ENCODE measurements at places on chromosomes 1 and 21.

- no peak for DNase-seq
Observed at GRCh38 chr21:16420031-16420724, 690.4 kb downstream of the USP25 start.

DNA sequence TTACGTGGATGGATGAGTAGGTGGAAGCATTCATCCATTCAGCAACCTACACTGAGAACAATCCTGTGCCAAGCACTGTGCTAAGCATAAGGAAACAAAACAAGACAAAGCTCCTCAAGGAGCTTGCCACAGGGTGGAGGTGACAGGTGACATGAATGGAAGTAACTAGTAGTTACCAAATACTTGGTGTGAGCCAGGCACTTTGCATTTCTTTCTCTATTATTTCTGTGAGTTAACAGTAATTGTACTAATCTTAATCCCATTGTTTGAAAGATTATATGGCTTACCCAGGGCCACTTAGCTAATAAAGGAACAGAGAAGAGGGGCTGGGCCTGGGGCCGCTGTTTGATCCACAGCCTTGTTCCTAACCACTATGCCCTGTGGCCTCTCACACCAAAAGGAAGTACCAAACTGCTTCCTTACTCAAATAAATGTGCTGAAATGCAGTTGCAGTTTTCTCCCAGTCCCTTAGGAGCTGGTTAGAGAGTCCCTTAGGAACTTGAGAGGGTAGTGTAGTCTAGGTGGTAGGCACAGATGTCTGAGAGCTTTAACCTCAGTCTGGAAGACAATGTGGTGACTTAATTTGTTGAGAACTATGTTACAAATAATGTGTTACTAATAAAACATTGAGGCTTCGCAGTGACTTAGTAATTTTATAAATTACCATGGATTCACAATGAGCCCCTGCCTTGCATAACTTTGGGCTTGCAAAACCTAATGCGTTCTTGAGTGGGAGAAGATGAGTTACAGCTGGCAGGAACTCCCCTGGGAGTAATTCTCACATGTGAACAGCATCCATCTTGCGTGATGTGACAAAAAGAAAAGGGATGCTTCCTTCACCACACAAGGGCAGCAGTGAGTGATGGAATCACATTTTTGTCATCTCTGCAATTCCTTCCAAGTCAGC, 69.8 kb downstream of the MPZL1 start:
- DNase-seq: no peak

DNA sequence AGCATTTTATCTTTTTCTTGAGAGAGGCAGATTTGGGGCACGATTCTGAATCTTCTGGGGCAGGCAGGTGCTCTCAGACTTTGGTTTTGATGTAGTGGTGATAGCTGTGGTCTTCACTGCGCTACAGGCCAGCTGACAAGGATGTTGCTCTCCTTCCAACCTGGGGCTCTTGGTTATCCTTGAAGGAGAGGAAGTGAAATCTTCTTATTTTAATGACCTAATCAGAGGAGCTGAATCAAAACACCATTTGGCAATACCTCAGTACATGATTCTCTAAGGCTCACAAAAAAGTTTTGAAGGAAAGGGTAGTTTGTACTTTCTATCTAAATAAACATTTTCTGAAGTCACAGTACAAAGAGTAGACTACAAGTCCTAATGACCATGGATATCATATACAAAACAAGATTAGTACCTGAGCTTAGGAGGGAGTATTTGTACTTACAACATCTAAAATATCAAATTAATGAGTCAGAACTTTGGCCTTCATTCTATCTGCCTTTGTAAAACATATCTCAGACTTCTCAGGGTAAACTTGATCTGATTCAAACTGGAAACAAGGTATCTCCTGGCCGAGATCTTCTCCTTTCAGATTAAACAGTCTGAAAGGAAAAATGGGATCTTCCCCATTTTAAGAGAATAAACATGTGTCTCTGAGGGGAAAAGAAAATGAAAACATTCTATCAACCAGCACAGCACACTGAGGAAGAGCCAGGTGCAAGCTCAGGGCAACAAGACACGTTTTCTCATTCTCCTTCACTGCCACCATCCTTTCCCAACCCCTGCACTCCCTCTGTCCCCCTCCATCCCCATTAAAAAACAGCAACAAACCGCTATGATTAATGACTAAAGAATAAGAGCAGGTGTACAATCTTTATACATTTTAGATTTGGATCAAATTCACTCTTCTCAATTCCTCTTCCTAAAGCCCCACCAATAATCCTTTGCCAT, 69.2 kb downstream of the SH3GLB1 start:
- DNase-seq: no peak

DNA sequence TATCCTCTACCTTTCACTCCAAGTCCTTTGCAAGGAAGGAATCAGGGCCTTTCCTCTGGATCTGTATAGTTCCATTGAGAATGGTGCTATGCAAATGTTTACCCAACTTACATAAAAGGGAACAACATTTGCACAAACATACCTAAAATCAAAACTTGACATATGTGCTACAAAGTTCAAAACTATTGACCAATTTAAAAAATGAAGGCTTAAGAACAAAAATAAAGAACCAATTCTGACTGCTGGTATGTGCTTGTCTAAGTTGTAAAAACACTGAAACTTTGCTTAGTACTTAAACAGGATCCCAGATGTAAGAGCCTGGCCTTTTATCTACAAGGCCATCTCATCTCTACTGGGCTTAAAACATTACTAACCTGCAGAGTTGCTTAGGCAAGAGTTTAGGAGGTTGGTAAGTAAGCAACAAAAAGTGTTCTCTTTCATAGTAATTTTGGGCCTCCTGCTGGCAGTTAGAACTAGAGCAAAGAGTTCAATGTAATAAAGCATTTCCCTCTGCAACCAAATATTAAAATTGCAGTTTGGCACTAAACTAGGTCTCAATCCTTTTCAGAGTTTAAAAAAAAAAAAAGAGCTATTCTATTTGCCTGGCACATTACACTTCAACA, 2.0 kb downstream of the SCMH1 start:
- peak; percentile 29 for DNase-seq

GRCh38 chr1:145992958-145993617, 3.3 kb downstream of the TXNIP start:
- DNase-seq: no peak

GRCh38 chr1:24935196-24935526, 5.1 kb upstream of the RUNX3 start:
- DNase-seq: no peak

GRCh38 chr1:100397681-100398080, 45.4 kb downstream of the CDC14A start:
- DNase-seq: peak; percentile 51

DNA sequence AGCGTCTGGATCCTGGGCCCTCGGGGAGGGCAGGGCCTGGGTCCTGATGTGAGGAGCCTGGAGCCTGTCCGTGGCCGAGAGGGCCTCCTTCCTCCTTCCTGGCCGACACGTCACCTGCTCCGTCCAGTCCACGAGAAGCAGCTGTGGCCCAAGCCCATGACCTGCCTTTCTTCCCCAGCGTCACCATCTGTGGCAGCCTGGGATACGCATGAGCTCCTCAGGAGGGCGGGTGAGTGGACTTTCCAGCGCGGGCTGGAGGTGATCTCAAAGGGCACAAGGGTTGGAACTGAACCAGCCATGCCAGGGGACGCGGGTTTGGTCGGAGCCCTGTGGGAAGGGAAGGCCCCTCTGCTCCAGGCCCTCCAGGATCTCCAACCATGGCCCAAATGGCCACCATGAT, 90.4 kb downstream of the DHRS3 start:
- no peak for DNase-seq

DNA sequence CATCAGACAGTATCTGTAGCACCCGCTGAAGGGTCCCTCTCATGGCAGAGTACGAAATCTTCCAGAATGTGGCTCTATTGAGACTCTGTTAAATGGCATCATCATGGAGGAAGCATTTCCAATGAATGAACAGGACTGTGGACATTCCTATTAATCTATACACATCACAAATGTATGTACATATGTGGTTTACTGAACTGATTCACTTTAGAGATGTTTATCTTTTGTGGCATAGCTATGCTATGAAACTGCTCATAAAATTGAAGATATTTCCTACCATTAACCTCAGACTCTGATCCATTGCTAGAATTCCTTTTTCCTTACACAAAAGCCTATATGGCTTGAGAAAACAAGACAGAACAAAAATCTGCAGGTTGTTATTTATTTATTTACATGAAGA, 259.6 kb upstream of the RRP15 start:
- DNase-seq: no peak

- DNase-seq: peak; percentile 74
Observed at GRCh38 chr1:160830321-160831153, 32.1 kb downstream of the CD244 start.

DNA sequence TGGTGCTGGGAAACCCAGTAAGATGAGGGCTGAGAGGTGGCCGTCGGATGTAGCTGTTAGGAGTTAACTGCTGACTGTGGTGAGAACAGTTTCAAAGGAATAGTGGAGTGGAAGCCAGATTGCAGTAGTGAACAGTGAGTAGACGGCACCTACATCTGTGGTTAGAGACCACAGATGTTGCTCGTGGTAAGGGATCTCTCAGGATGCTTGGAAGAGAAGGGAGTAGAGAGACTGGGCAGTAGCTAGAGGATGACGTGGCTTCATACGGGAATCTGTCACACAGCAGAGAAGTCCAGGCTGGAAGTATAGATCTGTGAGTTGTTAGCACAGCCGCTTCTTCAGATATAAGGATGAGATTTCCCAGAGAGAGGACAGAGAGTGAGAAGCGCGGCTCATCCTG, 7.8 kb upstream of the ARTN start:
- no peak for DNase-seq

DNA sequence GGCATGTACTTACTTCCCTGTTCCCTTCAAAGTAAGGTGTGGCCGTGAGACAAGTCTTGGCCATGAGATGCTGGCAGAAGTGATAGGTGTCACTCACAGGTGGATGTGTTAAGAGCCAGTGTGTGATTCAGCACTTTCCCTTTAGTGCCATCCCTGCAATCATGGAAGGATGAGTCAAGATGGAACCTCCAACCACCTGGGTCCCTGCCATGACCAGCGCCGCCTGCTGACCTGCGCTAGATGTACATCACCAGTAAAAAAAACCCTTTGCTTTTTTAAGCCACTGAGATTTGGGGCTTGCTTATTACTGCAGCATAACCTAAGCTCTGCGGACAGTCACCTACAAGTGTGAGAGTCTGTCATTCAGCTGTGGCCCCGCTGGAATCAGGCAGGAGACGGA, 71.7 kb downstream of the TOMM20 start:
- no peak for DNase-seq

GRCh38 chr1:9018333-9018732, 7.9 kb downstream of the SLC2A7 start:
- DNase-seq: no peak

GRCh38 chr1:224499204-224499603, 64.6 kb upstream of the WDR26 start:
- no peak for DNase-seq

GRCh38 chr1:183977717-183978116, 59.8 kb downstream of the COLGALT2 start:
- DNase-seq: no peak

DNA sequence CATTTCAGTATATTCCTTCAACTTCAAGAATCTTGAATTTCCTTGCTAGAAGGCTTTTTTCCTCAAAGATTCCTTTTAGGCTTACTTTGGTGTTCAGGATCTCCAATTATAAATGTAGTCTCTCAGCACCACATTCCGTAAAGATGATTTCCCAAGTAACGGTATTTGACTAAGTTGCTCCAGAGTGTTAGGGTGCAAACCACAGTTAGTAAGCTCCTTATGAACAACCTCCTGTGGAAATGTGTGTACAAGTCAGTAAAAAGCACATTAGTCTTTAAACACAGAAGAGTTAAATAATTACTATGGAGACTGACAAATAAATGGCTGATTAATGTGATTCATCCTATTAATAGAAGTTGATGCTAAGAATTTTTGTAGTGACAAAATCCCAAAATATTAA, 10.3 kb downstream of the DONSON start:
- no peak for DNase-seq

GRCh38 chr1:223421676-223422075, 28.5 kb downstream of the CCDC185 start:
- DNase-seq: no peak

- no peak for DNase-seq
Observed at GRCh38 chr1:7471836-7472235, 299.3 kb upstream of the VAMP3 start.

GRCh38 chr1:219000631-219001030, 173.0 kb upstream of the LYPLAL1 start:
- DNase-seq: no peak

- DNase-seq: no peak
Observed at GRCh38 chr1:21100481-21100921, 76.2 kb downstream of the EIF4G3 start.

- no peak for DNase-seq
Observed at GRCh38 chr1:232676307-232676706, 46.4 kb upstream of the SIPA1L2 start.

GRCh38 chr1:7069931-7070330, 284.7 kb downstream of the CAMTA1 start:
- DNase-seq: no peak

- DNase-seq: no peak
Observed at GRCh38 chr1:111734856-111735255, 4.3 kb downstream of the INKA2 start.

DNA sequence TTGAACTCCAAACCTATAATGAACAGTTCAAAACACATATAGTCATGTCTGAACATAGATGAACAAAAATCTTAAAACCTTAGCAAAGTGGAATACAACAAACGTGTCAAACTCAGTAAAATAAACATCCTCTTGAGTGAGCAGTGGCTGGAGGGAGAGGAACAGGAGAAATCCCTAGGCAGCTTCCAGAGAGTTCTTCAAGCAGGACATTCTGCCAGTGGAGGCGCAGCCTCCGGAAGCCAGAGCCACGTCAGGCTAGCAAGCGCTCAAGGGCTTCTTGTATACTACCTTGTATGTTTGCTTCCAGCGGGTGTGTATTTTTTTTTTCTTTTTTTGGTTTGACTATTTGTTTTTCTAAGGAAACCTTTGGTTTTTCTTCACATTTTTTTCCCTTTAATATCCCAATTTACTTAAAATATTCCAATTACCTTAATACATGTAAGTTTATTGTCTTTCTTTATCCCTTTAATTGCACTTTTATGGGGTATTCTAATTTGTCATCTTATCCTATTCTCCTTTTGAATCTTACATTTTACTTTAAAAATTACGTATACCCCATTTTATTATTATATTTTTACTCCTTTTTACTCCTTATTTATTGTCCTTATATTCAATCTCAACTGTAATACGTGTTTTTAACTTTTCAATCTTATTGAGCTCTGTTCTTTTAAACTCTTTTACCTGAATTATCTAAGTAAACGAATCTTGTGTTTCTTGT, 42.0 kb downstream of the COLGALT2 start:
- no peak for DNase-seq

DNA sequence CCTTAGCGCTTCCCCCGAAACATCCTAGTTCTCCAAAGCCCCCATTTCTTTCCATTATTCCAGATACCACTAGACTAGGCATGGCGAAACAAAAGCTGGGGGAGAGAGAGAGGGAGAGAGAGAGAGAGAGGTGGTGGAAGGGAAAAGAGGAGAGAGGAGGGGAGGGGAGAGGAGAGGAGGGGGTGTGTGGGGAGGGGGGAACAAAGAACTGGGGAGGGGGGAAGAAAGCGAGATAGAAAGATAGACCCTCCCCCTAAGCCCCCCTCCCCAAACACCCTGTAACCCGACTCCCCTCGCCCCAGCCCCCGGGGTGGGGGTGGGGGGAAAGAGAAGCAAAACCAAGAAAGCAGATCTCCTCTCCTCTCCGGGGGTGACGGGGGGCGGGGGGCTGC, 352 bp downstream of the MEX3A start:
- no peak for DNase-seq

All from CD4-positive, alpha-beta T cell treated with Interleukin-15 for 4 hours (primary cell).